NCI-H524 (cell line): ENCODE measurements at places on chromosomes 13 and 19.

GRCh38 chr19:1085676-1086442 lies 9.3 kb downstream of the POLR2E start:
- no peak for DNase-seq

GRCh38 chr13:42373048-42373812 lies 101.3 kb downstream of the AKAP11 start:
- no peak for DNase-seq

- DNase-seq = no peak
Measured at GRCh38 chr13:91836553-91836952, 438.1 kb downstream of the GPC5 start.

DNA sequence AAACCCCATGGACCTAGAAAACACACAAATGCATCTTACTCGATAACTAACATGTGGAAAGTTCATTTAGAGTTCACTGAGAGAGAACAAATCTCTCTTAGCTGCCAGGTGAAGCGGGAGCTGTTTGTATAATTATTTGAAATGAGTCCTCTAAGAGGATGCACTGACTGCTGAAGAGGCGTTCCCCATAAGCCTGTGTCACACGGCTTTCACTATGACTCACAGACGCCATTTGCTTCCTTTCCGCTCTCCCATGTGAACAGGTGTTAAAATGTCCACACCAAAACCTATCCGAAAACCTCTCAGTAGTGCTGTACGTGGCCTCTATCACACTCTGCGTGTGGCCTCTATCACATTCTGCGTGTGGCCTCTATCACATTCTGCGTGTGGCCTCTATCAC lies 101.8 kb downstream of the SOX1 start:
- DNase-seq = no peak

- DNase-seq = peak; percentile 45
Measured at GRCh38 chr13:109789262-109789661, 2.9 kb upstream of the IRS2 start.

DNA sequence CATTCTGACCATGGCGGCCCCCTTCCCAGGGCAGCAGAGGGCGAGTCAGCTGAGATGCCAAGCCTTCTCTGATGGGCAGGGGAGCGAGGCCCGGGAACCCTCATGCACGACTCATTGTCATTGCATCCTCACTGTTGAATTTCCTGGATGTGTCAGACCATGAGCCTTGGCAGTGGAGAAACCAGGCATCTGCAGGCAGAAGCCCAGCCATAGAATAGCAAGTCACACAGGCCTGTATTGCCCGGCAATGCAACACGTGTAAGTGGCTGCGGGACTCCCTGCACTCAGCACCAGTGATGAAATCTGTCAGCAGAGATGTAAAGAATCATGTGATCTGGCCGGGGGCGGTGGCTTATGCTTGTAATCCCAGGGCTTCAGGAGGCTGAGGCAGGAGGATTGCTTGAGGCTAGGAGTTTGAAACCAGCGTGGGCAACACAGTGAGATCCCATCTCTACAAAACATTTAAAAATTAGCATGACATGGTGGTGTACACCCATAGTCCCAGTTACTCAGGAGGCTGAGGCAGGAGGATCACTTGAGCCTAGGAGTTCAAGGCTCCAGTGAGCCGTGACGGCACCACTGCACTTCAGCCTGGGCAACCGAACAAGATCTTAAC lies 199.7 kb downstream of the KATNAL1 start:
- no peak for DNase-seq

DNA sequence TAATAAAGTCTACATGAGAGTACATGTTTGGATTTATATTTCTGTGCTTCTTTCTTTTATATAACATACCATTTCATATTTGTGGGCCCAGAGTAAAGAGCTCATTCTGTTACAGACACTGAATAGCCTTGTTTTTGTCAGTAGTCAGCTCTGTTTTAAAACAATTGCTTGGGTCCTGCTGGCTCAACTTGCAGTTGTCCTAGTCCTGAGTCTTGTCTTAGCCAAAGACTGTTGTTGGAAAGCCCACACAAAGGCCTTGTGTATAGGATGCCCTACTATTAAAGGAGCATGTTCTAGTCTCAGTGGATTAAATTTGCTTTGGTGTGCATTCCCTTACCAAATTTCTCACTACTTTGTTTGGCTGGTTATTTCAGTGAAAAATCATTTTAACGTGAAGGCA lies 3.8 kb upstream of the KCNRG start:
- no peak for DNase-seq
